ENCODE measurements at places on chromosomes 3 and 15.
A peak's percentile ranks its signal among the peaks of the same experiment; 100 is the strongest.

DNA sequence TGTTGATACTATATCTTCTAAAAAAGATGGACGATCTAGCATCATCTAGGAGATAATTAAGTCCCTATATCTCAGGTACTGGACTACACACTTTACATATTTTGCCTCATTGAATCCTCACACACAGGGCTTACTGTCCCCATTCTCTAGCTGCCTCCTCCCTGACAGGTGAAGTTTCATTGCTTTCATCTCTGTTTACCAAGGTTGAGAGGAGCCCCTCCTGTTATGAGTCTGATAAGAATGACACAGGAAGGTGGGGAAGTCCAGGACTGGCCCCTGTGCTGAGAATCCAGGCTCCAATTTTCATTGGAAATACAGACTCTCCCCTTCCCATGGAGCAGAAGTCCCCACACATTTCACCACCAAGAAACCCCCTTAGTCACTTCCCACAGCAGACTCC lies 105.2 kb downstream of the XXYLT1 start:
- no peak for DNase-seq

DNA sequence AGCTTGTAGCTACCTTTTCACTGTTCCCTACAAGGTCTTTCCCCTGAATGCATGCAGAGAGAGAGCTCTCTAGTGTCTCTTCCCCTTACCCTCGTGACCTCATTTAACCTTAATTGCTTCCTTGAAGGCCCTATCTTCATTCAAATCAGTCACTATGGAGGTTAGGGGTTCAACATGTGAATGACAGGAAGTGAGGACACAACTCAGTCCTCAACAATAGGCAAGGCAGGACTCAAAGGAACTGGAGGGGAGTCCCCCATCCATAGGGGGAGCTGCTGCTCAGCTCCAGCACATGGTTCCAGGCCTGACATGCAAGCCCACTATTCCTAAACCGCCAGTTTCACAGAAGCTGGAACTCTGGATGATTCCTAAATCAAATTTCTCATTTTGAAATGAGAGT lies 33.8 kb upstream of the GYG1 start:
- peak; percentile 52 for DNase-seq

- no peak for DNase-seq
These were observed 64.4 kb upstream of the ETV5 start for GRCh38 chr3:186173224-186173815.

DNA sequence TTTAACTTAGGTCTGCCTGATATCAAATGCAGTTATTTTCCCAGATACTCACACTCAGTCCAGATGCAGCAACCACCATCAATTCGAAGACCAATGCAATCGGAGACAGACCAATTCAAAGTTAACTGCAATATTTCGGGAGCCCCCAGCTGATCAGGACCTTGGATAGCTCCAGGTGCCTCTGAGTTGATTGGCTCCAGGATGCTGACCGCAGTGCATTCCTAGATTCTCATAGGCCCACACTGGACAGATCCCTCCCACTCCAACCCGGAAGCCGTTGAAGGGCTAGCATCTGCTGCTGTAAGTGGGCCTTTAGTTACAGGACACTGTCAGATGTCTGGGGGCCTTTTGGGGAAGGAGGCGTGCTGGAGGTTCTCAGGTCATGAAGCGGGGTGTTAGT lies 89.5 kb upstream of the ATP2B2 start:
- peak; percentile 88 for DNase-seq

DNA sequence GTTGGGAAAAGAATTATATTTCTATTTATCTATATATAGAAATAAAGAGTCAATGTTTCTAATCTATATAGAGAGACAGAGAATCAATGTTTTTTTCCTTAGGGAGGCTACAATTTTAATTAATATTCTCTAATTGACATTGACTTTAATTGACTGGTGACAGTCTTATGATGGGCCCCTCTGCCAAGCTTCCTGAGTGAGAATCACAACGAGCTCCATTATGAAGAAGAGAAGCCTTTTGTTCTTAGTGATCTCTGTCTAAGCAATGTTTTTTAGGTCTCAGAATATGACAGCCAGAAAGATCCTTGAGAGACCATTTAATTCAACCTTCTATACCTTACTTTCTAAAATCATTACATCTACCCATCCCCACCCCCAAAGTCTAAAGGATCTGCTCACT lies 70.9 kb downstream of the IGSF11 start:
- DNase-seq: no peak

DNA sequence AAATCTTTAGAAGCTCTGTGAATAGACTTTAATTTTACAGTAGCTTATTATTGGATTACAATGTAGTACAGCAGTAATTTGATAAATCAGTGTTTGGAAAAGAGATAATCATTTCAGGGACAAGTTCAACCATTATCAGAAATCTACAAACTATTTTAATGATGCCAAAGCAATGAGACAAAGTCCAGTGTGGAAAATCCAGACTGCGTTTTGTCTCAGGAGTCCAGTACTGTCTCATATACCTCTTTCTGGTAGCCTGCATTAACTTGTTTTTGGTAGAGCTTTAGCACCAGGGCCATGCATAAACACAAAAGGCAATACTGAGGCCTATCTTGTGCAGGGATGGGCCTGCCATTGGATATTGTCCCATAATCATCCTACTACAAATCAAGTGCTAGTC lies 19.7 kb downstream of the ACKR4 start:
- no peak for DNase-seq

- DNase-seq: peak; percentile 68
These were observed 308.4 kb downstream of the PDCD6IP start for GRCh38 chr3:34106879-34107278.

DNA sequence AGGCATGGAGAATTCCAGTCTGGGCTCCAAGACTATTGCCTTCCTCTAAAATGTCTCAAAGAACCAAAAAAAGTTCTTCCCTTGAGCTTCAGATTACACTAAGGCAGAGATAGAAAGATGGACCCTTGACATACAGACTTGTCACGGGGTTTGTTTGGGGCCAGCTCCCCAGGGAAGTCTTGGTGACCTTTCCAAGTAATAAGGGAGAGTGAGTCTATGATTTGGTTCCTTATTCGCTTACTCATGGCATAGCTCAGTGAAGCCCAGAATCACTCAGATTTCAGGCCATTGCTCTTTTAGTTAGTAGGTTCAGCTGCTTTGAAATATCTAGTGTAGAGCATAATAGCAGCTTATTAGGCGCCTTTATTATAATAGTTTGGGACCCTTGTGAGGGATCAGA lies 90.3 kb downstream of the PLCL2 start:
- no peak for DNase-seq

Data from OCI-M1 (cell line).